ENCODE measurements at places on chromosomes 13 and 19.

DNA sequence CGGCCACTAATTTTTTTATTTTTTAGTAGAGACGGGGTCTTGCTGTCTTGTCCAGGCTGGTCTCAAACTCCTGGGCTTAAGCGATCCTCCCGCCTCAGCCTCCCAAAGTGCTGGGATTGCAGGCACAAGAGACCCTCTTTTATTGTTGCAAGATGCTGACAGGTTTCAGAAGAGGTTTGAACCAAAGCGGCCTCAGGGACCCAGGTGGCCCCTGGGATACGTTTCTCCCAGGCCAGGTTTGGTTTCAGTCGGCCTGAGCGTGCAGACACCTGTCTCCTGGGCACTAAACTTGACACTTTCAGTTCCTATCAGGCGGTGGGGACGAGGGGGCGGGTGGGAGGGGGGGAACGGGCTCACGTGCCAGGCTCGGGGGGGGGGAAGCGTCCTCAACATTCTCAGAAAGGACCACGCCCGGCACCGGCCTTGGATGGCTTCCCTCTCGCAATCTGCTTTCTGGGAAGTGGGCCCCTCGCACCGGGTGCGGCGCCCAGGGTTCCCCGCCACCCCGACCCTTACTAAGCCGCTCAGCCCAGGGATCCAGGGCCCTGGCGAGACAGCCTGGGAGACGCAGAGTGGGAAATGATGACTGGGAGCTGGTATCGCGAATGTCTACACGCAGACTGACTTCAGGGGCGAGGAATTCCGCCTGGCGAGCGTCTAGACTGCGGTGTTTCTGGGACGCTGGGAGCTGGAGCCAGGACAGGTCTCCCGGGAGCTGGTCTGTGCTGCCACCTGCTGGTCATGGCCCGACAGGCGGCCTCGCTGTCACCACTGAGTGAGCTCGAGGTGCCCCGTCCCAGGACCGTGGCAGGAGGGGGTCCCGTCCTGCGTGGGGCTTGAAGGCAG is 91.6 kb downstream of the GNG7 start:
- DNase-seq, result peak; percentile 96

DNA sequence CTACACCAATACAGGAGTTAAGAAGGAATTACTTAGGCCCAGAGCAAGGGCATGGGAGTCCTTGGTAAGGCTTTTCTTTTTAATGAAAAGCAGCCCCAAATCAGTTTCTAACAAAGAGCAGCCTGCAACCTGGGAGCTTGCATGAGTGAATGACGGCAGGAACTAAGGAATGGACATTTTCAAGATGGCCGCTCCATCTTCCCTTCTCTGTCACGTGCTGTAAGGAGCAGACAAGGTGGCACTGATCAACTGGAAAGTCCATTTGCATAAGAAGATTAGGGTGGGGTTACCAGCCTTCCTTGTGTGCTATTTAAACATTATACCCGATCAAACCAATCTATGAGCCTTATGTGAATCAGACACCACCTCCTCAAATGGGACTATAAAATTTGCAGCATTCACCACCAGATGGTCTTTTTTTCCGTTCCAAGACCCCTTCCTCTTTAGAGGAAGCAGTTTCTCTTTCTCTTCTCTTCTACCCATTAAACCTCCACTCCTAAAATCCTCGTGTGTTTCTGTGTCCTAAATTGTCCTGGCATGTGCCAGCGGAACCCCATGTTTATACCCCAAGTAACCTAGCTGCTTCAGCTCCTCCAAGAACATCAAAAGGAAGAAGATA is 2.8 kb upstream of the SIGLECL1 start:
- no peak for DNase-seq

DNA sequence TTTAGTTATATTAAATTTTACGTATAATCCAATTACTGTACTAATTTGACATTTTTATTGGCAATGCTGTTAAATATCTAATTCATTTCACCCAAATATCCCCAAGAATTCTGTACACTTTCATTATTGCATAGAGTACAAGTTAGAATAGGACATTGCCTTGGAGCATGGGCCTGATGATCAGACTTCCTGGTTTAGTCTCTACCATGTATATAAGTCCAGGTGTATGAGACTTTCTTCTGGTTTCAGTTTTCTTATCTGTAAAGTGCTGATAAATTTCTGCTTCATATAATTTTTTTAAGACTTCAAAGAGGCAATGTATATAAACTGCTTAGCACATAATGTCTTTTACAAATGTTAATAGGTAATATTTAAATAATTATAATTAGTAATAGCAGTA is 179.4 kb downstream of the KLF12 start:
- DNase-seq, result no peak

- DNase-seq, result no peak
Measured at GRCh38 chr13:51976423-51976822, 34.8 kb downstream of the ATP7B start.

DNA sequence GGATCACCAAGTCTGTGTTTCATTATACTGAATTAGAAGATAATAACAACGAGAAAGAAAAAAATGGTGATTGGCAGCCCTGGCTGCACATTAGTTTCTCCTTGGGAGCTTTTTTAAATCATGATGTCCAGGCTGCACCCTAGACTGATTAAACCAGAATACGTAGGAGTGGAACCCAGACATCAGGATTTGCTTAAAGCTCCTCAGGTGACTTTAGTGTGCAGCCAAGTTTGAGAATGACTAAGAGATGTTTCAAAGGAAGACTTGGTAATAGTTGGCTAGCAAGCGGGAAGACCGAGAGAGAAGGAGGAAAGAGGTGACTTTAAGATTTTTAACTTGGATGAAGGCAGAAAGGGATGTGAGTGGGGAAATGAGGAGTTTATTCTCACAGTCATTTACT is 71.4 kb upstream of the SERP2 start:
- DNase-seq, result no peak

DNA sequence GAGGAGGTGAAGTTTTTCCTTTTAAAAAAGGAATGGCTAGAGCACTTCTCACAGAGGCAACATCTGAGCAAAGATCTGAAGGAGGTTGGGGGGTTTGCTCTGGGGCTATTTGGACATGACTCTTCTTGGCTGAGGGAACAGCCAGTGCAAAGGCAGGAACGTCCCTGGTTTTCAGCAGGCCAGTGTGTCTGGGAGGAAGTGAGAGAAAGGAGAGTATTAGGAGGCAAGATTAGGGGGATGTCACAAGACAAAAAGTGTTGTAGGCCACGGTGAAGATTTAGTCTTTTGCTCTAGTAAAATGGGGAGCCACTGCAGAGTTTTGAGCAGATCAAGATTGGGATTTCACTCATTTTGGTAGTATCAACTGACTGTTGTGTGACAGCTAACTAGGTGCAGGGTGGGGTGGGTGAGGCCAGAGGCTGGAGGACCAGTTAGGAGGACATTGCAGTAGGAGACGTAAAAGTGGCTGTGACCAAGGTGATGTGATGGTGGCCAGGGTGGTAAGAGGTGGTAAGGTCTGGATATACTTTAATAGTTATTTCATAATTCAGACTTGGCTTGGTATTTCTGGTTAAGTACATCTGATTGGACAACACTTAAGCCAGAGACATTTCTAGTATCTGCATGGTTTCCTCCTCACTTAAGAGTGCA is 40.6 kb downstream of the WDFY2 start:
- no peak for DNase-seq

- peak; percentile 11 for DNase-seq
Measured at GRCh38 chr13:36067746-36068381, 63.3 kb downstream of the DCLK1 start.

DNA sequence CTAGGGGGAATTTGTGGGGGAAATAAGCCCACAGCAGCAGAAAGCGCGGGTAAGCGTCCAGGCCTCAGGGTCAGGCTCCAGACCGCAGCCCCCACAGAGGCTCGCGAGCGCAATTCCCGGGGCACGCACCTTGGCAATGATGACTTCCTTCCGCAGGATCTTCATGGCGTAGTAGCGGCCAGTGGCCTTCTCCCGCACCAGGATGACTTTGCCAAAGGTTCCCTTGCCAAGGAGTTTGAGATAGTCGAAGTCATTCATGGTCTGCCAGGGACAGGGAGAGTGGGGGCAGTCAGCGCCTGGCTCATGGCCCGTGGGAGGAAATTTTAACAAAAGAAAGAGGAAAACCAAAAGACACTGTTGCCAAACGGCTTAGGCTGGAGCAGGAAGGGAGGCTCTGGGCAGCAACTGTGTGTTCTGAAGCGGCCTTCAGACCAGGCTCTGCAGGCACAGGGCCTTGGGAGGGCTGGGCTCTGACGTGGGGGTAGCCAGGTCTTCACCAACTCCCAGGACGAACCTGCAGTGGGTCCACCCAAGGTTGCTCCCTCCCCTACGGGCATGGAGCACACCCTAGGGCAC is 15.4 kb upstream of the CCNP start:
- no peak for DNase-seq

- peak; percentile 65 for DNase-seq
Measured at GRCh38 chr13:39603424-39603947, 493 bp upstream of the LHFPL6 start.

DNA sequence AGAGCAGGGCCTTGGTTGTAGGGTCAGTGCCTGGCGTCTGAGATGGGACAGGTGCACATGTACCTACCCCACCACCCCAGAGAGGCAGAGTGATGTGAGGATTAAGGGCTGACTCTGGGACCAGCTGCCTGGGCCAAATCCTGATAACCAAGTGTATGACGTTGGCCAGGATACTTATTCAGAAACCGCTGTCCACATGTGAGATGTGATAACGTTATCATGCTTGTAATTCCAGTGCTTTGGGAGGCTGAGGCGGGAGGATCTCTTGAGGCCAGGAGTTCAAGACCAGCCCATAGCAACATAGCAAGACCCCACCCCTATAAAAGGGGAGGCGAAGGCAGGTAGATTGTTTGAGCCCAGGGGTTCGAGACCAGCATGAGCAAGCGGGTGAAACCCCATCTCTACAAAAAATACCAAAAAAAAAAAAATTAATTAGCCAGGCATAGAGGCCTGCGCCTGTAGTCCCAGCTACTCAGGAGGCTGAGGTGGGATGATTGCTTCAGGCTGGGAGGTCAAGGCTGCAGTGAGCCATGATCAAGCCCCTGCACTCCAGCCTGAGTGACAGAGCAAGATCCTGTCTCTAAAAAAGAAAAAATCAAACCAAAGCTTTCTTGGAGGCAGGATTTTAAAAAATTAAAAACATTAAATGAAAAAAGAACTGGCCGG is 10.0 kb downstream of the ADGRE5 start:
- DNase-seq, result no peak

- DNase-seq, result no peak
Measured at GRCh38 chr19:35490364-35490763, at the start of gene KRTDAP. Gene KRTDAP, minus strand, starts transcription at chr19:35490464. Its CDS starts 22 bp downstream, at chr19:35490442.

DNA sequence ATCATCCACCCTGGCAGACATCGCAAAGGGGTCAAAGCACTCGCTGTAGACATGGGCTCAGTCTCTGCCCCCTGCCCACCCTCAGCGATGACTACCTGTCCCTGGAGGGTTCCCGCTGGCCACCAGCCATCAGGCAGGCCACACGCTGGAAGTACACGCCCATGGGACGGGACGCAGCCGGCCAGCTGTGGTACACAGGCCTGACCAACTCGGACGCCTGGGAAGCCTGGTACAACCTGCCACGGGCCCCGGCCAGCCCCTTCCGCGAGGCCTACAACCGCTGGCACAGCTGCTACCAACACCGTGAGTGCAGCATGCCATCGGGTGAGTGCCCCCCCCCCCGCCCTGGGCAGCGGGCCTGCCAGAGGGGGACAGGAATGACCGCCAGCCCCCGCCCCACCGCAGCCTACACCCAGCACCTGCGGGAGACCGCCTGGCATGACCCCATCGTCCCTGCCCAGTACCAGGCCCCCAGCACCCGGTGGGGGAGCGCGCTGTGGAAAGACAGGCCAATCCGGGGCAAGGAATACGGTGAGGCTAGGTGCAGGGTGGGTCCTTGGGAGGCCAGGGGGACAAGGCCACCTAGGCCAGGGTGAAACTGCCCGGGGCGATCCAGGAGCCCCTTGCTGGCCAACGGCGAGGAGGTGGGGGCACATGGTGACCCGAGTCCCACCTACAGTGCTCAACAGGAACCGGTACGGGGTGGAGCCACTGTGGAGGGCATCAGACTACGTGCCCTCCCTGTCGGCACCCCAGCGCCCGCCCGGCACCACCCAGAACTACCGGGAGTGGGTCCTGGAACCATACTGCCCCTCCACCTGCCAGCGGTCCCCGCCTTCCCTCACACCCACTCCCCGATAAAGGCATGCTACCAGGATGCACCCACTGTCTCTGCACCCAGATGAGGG is 4.4 kb downstream of the TEKTIP1 start:
- DNase-seq, result no peak

DNA sequence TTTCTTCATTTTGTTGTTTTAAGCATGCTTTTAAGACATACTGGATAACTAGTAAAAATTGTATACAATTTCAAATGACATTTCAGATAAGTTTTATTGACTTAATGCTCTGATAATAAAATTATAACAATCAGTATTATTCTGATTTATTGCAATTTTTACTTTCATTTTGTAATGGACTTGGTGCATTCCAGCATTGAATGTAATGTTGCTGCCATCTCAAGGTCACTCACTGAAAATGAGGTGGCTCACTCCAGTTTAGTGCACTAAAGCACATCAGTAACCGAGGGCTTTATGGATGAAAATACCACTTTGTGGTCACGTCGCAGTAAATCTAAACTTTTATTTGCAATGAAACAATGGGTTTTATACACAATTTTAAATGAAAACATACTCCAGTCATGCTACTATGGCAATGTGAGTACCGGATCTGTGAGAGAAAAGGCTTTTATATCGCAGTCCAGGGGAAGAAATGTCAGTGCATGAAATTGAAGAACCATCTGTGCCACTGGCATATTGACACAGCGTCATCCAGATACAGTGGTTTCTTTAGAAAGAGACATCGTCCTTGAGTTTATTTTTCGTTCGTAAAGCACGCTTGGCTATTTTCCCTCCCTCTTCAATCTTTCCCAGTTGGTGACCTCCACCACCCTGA is 20.7 kb upstream of the ZNF507 start:
- DNase-seq, result peak; percentile 30

GRCh38 chr19:43560687-43561086 is 14.6 kb downstream of the XRCC1 start:
- DNase-seq, result peak; percentile 32

DNA sequence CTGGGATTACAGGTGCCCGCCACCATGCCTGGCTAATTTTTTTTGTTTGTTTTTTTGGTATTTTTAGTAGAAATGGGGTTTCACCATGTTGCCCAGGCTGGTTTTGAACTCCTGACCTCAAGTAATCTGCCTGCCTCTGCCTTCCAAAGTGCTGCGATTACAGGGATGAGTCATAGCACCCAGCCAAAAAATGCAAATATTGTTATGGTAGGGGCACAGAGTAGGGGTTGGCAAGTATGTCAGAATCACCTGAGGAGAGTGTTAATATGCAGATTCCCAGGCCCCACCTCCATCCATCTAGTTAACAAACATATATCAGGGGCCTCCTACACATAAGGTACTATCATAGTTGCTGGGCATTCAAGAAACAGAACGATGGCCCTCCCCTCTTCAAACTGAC is 44.7 kb downstream of the VAV1 start:
- DNase-seq, result no peak

DNA sequence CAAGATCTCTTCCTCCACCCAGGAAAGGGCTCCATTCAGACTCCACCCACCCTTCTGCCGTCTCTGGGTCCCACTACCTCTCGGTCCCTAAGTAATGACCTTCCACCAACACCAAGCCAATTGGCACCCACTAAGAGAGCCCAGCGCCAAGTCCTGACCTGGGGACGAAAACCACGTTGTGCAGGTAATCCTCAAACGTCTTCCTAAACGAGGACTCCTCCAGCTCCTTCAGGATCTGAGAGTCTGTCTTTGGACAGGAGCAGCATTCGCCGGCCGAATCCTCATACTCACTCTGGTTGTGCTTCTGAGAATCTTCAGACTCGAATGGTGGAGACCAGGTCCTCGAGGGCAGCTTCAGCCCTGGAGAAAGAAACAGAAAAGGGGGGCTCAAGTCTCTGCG is 83.1 kb downstream of the ZNF557 start:
- DNase-seq, result no peak

- DNase-seq, result no peak
Measured at GRCh38 chr13:72201726-72202125, 334.7 kb upstream of the DACH1 start.

GRCh38 chr13:73222627-73223305 is 164.0 kb downstream of the KLF5 start:
- DNase-seq, result no peak
